Tibial nerve (tissue), 4 donors: ENCODE measurements at places on chromosomes 11 and 22.
A peak's percentile ranks its signal among the peaks of the same experiment; 100 is the strongest.

GRCh38 chr11:6602096-6602940 lies 1.1 kb downstream of the RRP8 start:
- no peak for DNase-seq

DNA sequence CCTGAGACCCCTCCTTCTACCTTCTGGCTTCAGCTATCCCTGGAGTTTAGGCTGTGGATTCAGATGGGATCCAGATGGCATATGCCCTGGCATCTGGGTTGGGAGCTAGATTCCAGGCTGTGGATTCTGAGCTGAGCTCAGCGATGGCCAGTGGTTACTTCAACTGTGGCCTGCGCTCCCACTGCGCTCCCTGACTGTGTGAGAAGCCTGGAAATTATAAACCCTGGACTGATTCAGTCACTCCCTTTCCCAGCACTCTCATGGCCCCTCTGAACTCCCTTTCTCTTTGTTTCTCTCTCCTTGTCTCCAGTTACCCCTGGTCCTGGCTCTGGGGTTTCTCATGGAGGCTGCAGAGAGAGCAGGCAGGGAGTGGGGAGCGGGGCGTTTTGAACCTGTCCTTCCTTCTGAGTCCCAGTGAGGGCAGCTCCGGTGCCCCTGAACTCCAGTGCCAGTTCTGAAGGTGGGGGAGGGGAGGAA lies 4.8 kb downstream of the ARHGEF17 start:
- no peak for DNase-seq

- no peak for DNase-seq
These were observed 19.5 kb downstream of the TXN2 start for GRCh38 chr22:36461665-36462649.

GRCh38 chr11:107606141-107606540 lies 15.2 kb downstream of the ELMOD1 start:
- no peak for DNase-seq

DNA sequence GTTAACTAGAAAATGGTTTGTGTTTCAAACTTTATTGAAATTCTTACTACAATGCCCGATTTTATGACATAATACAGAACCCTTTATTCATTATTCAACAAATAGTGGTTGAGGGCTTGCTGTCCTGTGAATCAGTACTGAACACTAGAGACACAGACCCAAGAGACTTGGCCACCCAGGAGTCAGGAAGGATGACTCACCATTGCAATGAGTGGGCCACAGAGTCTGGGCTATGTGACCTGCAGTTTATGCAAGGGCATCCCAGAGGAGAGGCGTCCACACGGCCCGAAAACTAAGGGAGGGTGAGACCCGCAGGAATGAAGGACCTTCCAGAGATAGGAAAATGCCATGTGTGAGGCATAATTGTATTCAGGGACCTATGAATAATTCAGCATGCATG lies 143.8 kb upstream of the DDI1 start:
- DNase-seq = no peak

DNA sequence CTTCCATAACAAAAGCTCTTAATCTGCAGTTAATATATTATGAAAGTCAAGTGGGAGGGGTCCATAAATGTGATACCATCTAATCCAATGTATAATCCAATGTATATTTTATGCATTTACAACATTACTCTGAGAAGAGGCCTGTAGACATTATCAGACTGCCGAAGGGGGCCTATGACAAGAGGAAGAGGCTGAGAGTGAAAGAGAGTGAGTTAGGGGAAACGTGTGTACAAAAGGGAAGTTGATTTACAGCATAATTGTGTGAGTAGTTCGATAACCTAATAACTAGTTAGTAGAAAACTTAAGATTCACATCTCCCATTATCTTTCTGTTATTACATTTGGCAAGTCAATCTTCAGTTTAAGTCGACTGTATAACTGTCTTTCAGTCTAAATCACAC lies 86.6 kb downstream of the DDX10 start:
- no peak for DNase-seq

GRCh38 chr22:20456064-20456721 lies 18.6 kb upstream of the SCARF2 start:
- DNase-seq = peak; percentile 44

DNA sequence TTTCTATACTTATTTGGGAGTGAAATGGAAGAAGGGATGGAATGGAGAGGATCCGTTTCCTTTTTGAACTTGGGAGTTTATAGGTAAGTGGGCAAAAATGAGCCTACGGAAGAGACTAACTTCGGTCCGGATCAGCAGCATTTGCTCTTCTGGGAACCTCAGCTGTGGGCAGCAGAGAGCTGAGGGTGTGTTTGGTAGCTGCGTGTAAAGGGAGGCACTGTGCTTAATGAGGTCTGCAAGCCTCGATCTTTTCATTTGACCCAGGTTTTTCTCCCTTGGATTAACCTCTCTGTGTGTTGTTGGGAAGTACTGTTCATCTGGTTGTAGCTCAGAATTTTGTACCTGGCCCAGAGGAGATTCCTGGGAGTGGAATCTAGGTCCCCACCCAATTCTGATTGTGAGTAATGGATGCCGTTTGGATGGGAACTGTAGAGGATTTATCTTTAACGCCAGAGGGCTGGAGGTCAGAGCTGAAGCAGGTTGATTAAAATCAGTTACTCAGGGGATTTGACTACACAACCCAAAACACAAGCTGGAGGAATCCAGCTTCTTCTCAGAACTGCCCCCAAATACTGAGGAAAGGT lies 201.6 kb upstream of the SORL1-AS1 start:
- DNase-seq = no peak

GRCh38 chr11:116162886-116163230 lies 609.9 kb downstream of the BUD13 start:
- DNase-seq = no peak

DNA sequence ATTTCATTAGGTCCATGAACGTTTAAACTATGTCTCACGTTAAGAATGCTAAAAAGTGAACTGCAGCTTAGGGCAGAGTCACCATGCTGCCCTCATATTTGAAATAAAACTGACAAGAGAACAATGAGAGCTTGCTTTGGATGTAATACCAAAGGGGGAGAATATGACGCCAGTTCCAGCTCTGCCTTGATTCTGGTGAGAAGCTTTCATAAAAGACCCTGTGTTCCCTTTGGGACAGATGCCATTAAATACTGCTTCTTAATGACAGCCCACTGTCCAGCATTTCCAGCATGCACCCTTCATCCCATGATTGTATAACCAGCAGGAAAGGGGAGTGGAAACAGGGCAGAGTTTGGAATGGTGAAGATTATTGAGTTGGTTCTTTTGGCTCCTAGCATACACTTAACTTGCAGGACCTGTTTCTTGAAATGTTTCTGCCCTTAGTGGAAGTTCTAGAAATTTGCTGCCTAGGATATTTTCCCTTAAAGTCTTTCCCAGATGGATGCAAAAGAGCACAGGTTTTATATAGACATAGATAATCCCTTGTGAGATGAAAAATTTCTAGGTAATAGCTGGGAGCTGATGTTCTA lies 139.3 kb upstream of the LDLRAD3 start:
- no peak for DNase-seq

GRCh38 chr11:59273373-59273841 lies 60.7 kb upstream of the MPEG1 start:
- DNase-seq = no peak

DNA sequence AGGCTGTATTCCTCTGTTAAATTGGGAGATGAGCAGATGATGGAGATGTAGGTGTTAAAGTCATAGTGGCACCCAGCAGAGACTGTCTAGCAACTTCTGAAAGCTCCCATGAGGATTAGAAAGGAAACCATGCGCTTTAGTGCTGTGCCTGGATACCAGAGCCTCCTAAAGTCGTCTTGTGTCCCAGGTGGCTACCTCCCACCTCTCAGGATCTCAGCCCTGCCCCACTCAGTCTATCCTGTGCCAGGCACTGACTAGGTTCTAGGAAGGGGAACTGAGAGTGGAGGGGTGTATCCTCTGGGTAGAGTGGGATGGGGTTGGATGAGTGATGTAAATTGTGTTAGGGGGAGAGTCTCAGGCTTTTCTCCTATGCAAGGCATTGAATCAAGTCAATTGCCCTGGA lies 60.2 kb downstream of the KIAA1671 start:
- no peak for DNase-seq

GRCh38 chr22:34588871-34589545 lies 476.9 kb upstream of the ISX start:
- no peak for DNase-seq

DNA sequence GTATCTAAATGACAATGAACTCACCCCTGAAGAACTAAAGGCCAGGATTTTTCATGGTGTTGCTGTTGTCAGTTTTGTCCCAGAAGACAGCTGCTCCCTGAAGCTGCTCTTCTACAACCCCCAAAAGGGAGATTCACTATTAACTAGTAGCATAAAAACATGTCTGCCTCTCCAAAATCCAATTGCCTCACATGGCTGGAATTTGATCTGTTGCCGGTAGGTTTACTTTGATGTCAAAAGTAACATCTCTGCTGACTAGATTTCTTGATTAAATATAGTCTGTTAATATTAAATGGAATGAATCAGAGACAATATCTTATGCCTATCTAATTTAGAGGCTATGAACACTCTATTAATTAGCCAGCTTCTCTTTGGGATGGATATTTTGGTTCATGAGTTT lies 425.4 kb downstream of the ETS1 start:
- DNase-seq = no peak

DNA sequence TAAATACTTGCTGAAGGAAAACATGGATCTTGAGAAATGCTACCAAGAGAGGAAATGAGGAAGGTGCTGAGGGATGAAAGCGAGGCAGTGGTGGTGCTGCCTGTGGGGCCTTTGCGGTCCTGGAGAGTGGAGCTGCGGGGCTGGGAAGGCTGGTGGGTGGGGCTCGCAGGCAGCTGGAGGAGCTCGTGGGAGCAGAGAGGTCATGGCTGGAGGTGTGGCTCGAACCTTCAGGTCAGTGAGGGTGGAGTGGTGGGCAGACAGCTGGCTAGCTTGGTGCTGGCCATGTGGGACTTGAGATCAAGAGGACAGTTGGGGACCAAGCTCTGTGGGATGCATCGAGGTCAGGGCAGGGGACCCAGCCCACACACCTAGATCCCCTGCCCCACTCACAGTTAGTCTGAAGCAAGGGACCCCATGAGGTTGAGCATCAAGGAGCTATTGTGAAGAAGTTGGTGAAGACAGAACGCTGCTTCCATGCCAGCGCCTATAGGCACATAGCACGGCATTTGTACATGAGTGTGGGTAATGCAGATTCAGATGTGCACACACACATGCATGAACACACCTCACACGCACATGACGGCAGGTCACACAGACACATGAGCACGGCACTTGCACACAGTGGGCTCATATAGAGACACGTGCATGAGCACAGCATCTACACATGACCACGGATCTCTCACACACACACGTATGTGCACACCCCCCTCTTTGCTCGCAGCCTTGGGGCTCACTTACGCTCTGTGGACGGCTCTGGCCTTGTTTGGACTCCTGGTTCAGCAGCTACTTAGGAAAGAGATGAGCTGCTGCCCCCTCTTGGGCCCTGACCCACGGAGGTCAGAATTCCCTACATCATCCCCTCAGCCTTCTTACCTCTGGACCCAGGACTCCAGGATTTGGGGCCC lies 30.4 kb downstream of the SHANK3 start:
- no peak for DNase-seq

GRCh38 chr22:27501191-27501936 lies 300.2 kb downstream of the MN1 start:
- DNase-seq = no peak

- no peak for DNase-seq
These were observed 31.9 kb downstream of the PLEKHA7 start for GRCh38 chr11:16982256-16982671.

DNA sequence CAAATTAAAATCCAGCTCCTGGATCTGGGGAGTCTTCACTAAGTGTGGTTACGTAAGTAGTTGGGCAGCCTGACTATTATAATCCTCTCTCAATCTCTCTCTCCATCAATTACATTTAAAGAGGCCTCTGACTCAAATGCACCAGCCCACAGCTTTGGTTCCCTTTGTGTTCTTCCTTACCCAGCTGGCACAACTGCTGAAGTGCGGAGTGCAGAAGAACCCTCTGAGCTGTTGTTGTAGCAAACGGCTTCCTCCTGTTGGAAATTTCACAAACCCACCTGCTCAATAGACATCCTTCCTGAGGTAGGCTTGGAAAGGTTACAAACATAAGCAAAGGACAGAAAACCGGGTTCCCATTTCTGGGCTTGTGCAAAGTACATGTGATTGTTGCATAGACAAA lies 17.0 kb upstream of the SORL1 start:
- no peak for DNase-seq

- no peak for DNase-seq
These were observed 9.0 kb downstream of the TRIM44 start for GRCh38 chr11:35671396-35672127.

- no peak for DNase-seq
These were observed 961 bp downstream of the IPO7 start for GRCh38 chr11:9385327-9385899.

DNA sequence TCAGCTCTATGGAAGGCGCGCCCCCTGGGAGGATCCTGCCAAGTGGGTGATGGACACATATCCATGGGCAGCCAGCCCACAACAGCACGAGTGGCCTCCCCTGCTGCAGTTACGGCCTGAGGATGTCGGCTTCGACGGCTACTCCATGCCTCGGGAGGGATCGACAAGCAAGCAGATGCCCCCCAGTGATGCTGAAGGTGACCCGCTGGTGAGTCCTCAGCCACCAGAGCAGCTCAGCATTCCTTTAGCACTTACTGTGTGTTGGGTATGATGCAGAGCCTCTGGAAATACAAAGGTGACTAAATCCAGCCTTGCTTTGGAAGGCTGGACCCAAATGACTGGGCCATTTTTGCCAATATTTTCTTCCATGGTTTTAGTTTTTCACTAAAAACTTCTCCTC lies 45.7 kb downstream of the DBX1 start:
- no peak for DNase-seq

- DNase-seq = no peak
These were observed 13.9 kb downstream of the RTN4RL2 start for GRCh38 chr11:57474017-57474802.

DNA sequence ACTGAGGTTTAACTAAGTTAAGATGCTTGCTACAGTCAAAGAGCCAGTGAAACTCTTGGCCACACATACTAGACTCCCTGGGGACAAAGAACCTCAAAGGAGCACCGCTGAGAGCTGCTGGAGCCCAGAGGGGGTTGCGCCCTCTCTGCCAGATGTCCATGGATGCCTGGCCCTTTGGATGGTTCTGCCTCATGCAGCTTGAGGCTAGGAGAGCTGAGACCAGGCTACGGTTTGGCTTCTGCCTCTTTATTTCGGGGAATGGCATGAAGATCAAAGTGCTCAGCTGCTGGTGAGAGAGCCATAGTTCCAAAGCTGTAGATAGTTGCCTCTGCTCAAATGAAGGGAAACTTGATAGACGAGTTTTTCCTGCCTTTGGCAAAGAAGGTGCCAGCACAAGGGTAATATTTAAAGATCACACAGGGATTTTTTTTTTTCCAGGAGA lies 43.0 kb downstream of the RASSF10 start:
- DNase-seq = no peak

- DNase-seq = no peak
These were observed 154.1 kb downstream of the AASDHPPT start for GRCh38 chr11:106231591-106231990.

- no peak for DNase-seq
These were observed 825.0 kb upstream of the CHORDC1 start for GRCh38 chr11:91047882-91048281.

- DNase-seq = no peak
These were observed 377.7 kb downstream of the BRD1 start for GRCh38 chr22:49449811-49450446.
